ENCODE measurements at places on chromosomes 16 and 17.

DNA sequence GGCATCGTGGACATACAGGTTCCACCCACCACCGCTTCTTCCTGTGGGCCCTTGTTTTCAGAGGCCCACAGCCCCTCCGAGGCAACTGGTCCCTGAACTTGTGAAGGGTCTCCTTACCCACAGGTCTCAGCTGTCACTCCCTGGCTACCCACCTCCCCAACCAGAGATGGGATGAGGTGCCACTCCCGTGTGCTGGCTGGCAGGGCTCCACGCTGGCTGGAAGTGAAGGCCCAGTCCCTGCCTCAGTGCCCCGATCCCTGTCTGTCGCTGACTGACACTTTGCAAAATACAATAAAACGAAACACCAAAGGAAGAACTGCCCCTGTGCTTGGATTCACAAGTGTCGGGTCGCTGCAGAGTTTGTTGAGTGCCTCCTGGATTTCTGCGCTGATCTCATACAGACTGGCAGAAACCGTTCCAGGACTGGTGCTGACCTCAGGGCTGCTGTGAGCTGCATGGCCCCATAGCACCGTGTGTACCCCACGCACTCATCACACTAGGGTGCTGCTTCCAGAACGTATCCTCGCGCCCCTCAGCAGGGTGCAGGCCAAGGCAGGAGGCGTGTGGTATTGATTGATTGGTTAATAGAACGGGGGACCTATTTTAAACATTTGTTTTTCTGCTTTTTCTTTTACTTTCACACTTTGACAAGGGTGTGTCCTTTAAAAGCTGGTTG lies 57.0 kb downstream of the PGS1 start:
- no peak for DNase-seq

DNA sequence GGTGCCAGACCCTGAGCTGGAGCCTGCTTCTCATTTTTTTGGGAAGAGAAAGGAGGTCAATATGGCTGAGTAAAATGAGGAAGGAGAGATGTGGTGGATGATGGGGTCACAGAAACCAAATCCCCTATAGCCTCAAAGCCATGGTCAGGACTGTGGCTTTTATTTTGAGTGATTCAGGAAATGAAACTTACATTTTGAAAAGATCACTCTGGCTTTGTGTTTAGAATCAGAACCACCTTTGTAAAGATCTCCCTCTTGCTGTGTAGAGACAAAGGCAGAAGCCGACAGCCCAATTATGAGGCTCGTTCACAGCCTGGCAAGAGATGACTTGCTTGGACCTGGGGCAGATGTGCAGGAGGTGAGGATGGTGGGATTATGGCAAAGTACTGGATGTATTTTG lies 121.6 kb upstream of the ANKFN1 start:
- no peak for DNase-seq

DNA sequence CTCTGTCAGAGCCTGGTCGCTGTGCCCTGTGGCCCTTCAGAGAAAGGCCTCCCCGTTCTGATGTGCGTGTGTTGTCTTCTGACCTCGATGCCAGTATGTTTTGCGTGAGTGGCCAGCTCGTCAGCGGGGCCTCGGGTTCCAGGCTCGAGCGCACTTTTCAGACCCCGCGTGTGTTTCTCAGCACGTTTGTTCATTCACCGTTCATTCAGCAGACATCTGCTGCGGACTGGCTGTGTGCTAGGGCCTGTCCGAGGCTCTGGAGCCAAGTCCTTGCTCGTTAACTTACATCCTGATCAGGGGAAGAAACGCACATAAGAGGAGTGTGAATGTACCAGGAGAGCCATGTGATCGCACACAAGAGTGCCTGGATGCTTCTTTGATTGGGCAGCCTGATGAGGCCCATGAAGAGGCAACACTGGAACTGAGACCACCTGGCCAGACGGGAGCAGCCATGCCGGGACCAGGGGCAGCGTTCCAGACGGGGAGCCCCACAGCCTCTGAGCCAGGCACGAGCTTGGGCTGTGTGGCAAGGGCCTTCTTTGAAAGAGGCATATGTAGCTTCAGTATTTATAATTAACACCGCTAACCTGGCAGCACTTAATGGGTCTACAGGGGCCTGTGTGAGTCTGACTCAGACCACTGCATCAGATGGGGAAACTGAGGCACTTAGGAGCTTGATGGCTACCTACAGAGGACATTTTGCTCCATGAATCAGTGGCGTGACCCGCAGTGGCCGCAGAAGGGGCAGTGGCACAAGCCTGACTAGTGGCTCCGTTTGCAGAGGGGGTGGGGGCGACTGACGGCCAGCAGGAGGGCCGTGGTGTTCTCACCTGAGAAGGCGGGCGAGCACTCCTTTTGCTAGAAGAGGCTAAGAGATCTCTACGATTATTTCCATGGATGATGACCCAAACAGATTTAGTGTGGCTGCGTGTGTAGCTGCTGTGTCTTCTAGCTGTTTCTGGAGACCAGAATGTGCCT lies 187.9 kb upstream of the CHMP6 start:
- no peak for DNase-seq

- DNase-seq = peak; percentile 59
Observed at GRCh38 chr17:57834146-57834741, 15.6 kb downstream of the MRPS23 start.

GRCh38 chr17:79951361-79952264 lies 84.1 kb downstream of the TBC1D16 start:
- no peak for DNase-seq

GRCh38 chr16:89052191-89052889 lies 41.3 kb upstream of the ACSF3 start:
- DNase-seq = no peak

DNA sequence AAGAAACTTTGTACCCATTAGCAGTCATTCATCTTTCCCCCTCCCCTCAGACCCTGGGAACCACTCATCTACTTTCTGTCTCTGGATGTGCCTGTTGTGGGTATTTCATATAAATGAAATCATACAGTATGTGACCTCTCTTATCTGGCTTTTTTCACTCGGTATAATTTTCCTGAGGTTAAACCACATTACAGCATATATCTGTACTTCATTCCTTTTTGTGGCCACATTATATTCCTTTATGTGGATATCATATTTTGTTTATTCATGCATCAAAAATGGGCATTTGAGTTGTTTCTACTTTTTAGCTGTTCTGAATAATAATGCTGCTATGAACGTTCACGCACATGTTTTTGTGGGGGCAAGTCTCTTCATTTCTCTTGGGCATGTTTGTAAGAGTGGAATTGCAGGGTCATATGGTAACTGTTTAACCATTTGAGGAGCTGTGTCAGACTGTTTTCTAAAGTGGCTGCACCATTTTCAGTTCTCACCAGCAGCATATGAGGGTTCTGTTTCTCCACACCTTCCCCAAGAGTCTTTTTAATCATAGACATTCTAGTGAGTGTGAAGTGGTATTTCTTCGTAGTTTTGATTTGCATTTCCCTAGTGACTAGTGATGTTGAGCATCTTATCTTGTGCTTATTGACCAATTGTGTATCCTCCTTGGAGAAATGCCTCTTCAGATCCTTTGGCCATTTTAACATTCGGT lies 3.8 kb downstream of the SNX29 start:
- DNase-seq = no peak

DNA sequence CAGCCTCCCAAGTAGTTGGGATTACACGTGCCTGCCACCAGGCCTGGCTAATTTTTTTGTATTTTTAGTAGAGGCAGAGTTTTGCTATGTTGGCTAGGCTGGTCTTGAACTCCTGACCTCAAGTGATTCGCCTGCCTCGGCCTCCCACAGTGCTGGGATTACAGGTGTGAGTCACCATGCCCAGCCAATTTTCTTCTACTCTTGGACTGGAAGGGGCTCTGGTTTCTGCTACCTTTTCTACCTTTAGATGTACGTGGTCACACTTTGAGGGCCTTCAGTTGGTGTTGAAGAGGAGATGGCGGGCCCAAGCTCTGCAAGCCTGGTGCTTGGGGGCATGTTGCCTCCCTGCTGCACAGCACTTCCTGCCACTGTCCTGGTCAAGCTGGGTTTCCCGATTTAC lies 173.6 kb downstream of the PRKCA start:
- DNase-seq = no peak

DNA sequence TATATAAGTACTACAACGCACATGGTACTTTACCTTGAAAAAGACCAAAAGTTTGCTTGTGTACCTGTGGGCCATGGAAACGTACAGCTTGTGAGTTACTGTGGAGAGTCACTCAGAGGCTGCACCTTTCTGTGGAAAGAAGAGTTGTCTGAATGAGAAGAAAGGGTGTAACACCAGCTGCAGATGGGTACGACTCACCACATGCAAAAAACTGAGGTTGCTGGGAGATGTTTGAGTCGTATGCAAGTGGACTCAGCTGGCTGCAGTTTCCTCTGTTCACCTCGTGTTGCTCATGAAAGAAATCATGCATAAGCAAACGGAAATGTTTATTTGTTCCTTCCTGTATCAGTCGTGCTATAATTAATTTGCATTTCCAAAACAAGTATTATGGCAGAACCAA lies 22.4 kb upstream of the DYNLRB2 start:
- DNase-seq = peak; percentile 40

DNA sequence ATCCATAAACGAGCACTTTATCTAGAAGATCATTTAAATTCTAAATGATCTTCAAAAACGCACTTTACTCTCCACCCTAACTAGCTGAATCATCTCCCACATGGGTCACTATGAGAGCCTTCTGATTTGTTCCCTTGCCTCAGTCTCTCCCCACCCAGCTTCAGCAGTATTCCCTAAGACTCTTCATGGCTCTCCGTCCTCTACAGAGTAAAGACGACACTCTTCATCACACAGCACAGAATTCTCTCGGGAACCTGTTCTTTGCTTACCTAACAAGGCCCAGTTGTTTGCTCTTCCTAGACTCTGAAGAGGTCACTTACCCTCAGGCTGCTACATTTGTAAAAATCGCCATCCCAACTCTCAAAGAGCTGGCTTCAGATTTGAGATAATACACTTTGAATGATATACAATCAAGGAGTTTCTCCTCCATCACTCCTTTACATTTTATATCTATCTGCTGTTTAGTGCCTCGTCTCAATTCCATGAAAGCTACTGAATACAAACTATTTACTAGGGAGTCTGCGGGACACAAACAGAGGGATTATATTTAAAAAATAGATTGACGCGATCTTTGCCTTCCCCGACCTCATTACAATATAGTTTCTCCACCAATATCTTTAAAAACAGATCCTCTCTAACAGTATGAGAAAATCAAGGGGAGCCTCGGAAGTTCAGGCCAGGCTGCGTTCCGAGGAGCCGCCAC lies 511 bp upstream of the LIG3 start:
- DNase-seq = no peak

GRCh38 chr17:46264456-46265198 lies 30.3 kb upstream of the LRRC37A start:
- DNase-seq = peak; percentile 35

- no peak for DNase-seq
Observed at GRCh38 chr17:68539548-68540467, 27.6 kb downstream of the PRKAR1A start.

DNA sequence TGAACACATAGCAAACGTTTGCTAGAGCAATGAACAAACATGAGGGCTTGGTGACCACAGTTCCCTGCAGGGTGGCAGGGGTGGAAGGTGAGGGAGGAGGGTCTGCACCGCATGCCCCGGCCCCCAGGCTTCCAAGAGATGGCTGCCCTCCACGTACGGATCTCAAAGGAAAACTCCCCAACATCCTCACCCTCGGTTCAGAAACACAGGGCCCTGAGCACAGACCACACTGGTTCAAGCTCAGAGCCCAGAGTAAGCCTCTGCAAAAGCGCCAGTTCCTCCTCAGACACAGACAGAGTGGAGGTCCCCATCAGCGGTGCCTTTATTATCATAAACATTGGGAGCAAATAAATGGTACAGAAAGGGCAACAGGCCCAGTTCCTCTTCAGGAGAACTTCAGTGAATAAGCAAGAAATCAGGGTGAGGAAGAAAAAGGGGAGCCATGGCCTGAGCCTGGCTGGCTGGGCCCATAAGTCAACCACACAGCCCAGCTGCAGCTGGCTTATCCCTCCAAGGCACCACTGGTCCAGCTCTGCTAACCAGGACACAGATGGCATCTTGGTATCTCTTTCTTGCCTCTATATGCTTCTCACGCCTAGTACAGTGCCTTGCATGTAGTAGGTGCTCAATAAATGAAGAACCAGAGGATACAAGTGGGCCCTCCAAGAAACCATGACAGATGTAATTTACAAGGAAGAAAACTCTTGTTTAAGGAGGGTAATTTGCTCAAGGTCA lies 11.0 kb downstream of the MPO start:
- no peak for DNase-seq

- no peak for DNase-seq
Observed at GRCh38 chr17:37827905-37828650, 83.2 kb upstream of the HNF1B start.

DNA sequence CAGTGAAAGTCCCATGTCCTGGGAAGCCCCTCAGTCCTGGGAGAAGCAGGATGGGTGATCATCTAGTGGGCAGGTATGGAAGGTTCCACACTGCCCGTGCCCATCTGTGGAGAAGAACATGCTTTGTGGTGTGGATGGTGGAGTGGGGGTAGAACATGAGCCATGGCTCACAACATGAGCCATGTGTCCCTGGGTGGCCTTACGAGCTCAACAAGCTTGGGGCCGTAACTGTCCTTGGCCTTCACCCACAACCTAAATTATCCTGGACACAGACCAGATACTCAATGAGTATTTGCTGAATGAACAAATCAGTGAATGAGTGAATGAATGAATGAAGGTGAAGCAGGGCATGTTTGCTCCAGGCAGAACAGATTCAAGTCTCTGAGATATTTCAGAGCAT lies 13.5 kb downstream of the SOX8 start:
- DNase-seq = no peak

DNA sequence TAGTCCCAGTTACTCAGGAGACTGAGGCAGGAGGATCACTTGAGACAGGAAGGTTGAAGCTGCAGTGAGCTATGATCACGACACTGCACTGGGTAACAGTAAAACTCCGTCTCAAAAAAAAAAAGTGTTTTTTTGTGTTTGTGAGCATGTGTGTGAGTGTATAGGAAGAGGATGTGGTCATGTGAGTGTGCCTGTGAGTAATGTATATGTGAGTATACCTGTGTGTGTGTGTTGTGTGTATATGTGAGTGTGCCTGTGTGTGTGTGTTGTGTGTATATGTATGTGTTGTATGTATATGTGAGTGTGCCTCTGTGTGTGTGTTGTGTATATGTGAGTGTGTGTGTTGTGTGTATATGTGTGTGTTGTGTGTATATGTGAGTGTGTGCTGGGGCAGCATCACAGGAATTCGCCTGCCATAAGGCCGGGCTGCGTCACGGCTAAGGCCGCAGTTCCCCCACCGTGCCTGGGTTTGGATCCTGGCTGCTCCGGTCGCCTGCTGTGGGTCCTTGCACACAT lies 21.4 kb upstream of the NPTX1 start:
- DNase-seq = no peak

GRCh38 chr17:75681289-75681688 lies 14.2 kb downstream of the SAP30BP start:
- DNase-seq = no peak

GRCh38 chr16:2270588-2271470 lies 2.9 kb upstream of the RNPS1 start:
- DNase-seq = no peak

GRCh38 chr16:85568519-85568918 lies 44.6 kb upstream of the GSE1 start:
- DNase-seq = no peak

- no peak for DNase-seq
Observed at GRCh38 chr16:56343661-56344517, 81.5 kb downstream of the AMFR start.

GRCh38 chr16:5502467-5502869 lies 404.9 kb upstream of the EEF2KMT start:
- no peak for DNase-seq

All from activated CD8-positive, alpha-beta T cell treated with anti-CD3 and anti-CD28 coated beads, Interleukin-2, amount 10 ng/mL, durations not matched to agents 7 days and 5 days (primary cell).